ENCODE measurements at places on chromosomes 11 and 22.

DNA sequence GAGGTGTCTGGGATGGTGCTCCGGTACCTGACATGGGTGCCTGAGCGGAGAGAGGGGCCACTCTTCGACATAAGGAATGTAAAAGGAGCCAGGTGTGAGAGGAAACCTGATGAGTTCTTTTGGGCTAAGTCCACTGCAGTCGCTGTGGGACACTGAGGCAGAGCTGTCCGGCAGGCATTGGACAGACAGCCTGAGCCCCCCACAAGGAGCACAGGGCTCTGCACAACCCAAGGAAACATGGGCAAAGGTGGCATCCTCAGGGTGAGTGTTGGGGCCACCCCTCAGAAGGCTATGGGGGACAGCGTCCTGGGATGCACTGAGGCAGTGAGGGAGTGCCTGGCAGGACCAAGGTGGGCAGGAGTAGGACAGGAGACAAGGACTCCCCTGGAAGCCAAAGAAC, 57.7 kb upstream of the EMID1 start:
- DNase-seq = no peak

GRCh38 chr22:37638391-37639069, 939 bp upstream of the SH3BP1 start:
- DNase-seq = no peak

GRCh38 chr11:20047006-20047768, 113.1 kb downstream of the DBX1 start:
- no peak for DNase-seq

DNA sequence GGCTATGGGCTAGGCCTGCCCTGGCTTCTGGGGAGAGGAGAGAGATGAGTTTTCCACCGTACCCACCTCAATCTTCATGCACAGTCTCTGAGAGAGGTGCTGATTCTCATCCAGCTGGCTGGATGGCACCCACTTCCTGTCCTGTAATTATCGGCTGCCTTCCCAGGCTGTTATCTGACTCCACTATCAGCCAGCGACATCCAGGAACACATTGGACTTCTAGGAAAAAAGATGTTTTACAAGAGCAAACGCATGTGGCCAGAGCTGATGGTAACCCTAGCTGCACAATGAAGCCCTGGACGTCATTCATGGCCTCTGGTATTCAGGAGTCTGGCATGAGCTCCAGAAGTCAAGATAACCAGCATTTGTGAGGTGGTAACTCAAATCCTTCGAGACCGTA, 137.4 kb downstream of the EHF start:
- DNase-seq = no peak

GRCh38 chr11:15621565-15621964, 506.8 kb downstream of the INSC start:
- no peak for DNase-seq

DNA sequence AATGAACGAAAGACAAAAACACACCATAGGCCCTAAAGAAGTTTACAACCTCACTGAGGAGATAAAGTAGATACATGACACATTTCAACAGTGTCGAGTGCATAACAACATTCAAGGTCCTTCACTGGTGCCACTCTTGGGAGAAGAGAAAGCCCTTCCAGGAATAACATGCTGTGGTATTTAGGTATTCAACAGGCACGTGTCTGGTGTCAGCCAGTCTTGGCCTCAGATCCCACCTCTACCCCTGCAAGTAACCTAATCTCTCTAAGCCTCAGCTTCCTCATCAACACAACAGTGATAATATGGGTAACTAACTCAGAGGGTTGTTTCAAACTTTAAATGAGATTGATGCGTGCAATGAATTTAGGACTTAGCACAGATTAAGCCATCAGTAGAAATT, 235.0 kb upstream of the ZC3H12C start:
- DNase-seq = no peak
